ENCODE measurements at places on chromosomes 1 and 21. TPM values are rescaled to one million over a fixed set of nuclear protein-coding genes. Genes with fewer than 3 reads are reported as not detected.

PRR9 gene
- 127 TPM for total RNA-seq

GBP7 gene
- total RNA-seq = not detected

NDUFS2 gene
- 112 TPM for total RNA-seq

PLA2G2A gene
- total RNA-seq = 38.3 TPM

TIE1 gene
- total RNA-seq = 12.2 TPM

FASLG gene
- total RNA-seq = not detected

ASB17 gene
- not detected for total RNA-seq

SPRR1A gene
- not detected for total RNA-seq

PRAMEF14 gene
- total RNA-seq = not detected

ZNHIT6 gene
- total RNA-seq = 12.7 TPM

DNA sequence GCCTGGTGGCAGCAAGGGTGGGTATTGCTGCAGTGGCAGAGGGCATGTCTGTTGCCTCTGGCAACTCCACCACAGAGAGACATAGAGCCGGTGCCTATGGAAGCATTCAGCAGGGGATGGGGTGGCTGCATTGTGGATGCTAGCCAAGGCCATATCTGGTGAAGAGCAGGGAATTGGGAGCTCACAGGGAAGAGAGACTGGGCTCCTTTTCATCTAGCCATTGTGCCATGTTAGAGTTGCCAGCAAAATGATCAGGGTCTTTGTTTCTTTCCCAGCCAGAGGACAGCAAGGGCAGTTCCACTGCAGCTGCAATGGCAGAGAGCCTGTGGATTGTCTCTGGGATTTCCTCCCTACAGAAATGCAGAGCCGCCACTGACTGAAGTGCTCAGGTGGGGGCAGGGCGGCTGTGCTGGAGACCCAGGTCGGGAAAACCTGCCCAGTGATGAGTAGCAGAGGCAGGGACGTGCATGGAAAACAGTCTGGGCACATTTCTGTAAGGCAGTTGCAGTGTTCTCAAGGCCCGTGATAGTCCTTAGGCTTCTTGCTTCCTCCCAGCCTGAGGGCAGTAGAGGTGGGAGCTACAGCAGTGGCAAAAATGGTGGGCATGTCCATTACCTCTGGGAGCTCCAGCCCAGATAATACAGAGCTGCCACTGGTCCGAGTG is 40.2 kb upstream of the CYP4X1 start:
- no peak overlapping the region for H3K27ac ChIP-seq
- no peak for DNase-seq
- no peak overlapping the region for H3K4me3 ChIP-seq
- H3K4me1 ChIP-seq = no peaks in the 10 kb centered on the region
- no peaks in the 10 kb centered on the region for H3K36me3 ChIP-seq

DNA sequence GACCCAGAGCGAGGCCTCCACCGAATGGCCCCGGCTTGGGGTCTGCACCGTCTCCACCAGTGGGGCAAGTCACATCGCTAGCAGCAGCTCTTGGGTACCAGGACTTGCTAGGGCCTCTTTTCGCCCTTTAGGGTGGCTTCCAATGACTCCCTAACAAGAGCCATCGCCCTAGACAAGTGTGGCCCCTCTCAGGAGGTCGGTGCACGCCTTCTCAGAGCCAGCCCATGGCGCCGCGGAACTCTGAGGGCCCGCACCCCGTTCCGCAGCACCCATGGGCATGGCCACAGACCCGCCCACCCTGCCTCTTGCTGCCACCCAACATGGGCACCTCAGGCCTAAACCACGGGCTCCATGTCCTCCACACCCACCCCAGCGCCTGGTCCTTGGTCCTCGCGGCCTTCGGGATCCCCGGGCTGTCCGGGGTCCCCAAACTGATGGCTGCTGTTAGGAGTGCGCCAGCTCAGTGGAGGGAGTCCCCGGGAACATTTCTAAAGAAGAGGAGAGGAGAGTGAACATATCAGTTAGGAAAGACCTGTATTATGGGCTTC is 3.2 kb upstream of the CACNA1S start:
- H3K27me3 ChIP-seq = peaks cover 9% of the 10 kb centered on the region
- H3K27ac ChIP-seq = no peak overlapping the region
- peak overlapping the region; percentile 66 for H3K4me3 ChIP-seq
- H3K4me1 ChIP-seq = peaks cover 14% of the 10 kb centered on the region

GRCh38 chr1:179529482-179530195 is 46.1 kb downstream of the NPHS2 start:
- DNase-seq = no peak
- no peak overlapping the region for H3K27ac ChIP-seq
- H3K4me1 ChIP-seq = no peaks in the 10 kb centered on the region
- H3K4me3 ChIP-seq = no peak overlapping the region

- H3K4me3 ChIP-seq = no peak overlapping the region
- H3K4me1 ChIP-seq = peaks cover 55% of the 10 kb centered on the region
- H3K27me3 ChIP-seq = no peaks in the 10 kb centered on the region
- H3K27ac ChIP-seq = peak overlapping the region; percentile 24
These were observed 394.3 kb downstream of the NTNG1 start for GRCh38 chr1:107535091-107535490.

DNA sequence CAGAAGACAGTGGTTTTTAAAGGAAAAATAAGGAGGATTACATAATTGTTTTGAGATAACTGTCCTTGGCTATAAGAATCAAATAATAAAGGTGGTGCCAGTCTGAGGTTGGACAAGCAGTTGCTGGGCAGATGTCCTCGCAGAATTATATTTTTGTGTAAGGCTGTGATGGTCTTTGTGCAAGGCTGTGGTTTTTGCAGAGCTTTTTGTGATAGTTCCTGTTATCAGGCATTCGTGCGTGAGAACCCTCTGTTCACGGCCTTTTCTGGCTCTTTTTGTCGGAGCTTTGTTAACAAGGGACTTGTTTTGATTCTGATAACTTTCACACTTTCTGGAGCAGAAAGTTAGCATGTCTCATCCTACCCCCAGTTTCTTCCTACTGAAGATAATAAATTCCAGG is 33.4 kb downstream of the SH3BP5L start:
- H3K27ac ChIP-seq = no peak overlapping the region
- peaks cover 5% of the 10 kb centered on the region for H3K4me1 ChIP-seq
- no peak for DNase-seq
- H3K36me3 ChIP-seq = no peaks in the 10 kb centered on the region
- no peaks in the 10 kb centered on the region for H3K27me3 ChIP-seq
- H3K4me3 ChIP-seq = no peak overlapping the region

GRCh38 chr21:27265949-27266348 is 299.1 kb upstream of the ADAMTS5 start:
- no peaks in the 10 kb centered on the region for H3K27me3 ChIP-seq
- H3K36me3 ChIP-seq = no peaks in the 10 kb centered on the region
- H3K4me3 ChIP-seq = no peak overlapping the region
- no peak for DNase-seq

- H3K27me3 ChIP-seq = peaks cover 63% of the 10 kb centered on the region
- no peak for DNase-seq
- H3K4me3 ChIP-seq = no peak overlapping the region
These were observed 1.7 kb upstream of the GFI1 start for GRCh38 chr1:92488416-92488815.

DNA sequence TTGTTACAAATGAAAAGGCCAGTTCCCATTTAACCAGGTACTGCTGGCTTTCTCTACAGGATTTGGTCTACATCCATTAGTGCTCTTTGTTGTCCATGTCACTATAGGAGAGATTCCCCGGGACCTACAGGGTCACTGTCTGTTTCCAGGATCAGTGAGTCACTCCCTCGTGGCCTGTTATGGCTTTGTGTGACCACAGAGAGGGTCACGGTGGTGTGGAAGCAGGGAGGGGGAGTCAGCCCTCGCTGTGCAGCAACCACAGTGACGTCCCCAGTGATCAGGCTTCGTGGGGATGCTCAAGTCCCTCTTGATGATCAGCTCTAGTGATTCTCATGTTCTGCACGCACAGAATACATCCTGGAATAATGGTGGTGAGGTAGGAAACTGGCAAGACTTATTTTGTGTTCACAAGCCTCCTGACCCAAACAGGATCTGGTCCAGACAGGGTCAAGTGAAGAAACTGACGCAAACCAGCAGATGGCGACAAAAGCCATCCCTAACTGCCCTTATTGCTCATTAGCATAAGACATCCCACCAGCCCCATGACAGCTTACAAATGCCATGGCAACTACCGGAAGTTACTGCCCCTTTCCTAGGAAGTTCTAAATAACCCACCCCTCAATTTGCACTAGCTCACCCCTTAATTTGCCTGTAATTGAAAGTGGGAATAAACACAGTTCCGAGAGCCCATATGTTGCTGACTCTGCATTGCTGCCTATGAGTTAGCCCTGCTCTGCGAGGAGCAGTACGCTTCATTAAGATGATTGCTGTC is 98.5 kb downstream of the DISC1 start:
- no peak overlapping the region for H3K27ac ChIP-seq
- H3K4me1 ChIP-seq = no peaks in the 10 kb centered on the region
- H3K4me3 ChIP-seq = no peak overlapping the region
- no peak for DNase-seq
- H3K27me3 ChIP-seq = no peaks in the 10 kb centered on the region
- no peaks in the 10 kb centered on the region for H3K36me3 ChIP-seq

DNA sequence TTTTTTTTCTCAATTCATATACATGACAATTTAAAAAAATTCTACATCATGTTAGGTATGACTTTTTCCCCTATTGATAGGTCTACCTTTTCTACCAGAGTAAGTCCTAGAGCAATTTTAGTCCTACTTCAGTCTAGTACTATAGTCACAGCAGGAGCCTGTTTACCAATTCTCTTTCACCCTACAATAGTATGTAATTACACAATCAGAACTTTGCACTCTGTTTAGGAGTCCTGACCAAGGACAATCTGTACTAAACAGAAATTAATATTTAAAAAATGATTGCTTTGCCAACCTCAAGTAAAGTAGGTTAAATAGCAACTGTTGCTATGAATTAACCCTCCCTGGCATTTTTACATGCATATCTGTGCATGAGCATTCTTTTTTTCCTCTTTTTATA is 810 bp upstream of the CYP4A11 start:
- no peak for DNase-seq
- H3K27ac ChIP-seq = no peak overlapping the region
- no peak overlapping the region for H3K4me3 ChIP-seq
- H3K27me3 ChIP-seq = no peaks in the 10 kb centered on the region
- H3K4me1 ChIP-seq = peaks cover 9% of the 10 kb centered on the region
- no peaks in the 10 kb centered on the region for H3K36me3 ChIP-seq

DNA sequence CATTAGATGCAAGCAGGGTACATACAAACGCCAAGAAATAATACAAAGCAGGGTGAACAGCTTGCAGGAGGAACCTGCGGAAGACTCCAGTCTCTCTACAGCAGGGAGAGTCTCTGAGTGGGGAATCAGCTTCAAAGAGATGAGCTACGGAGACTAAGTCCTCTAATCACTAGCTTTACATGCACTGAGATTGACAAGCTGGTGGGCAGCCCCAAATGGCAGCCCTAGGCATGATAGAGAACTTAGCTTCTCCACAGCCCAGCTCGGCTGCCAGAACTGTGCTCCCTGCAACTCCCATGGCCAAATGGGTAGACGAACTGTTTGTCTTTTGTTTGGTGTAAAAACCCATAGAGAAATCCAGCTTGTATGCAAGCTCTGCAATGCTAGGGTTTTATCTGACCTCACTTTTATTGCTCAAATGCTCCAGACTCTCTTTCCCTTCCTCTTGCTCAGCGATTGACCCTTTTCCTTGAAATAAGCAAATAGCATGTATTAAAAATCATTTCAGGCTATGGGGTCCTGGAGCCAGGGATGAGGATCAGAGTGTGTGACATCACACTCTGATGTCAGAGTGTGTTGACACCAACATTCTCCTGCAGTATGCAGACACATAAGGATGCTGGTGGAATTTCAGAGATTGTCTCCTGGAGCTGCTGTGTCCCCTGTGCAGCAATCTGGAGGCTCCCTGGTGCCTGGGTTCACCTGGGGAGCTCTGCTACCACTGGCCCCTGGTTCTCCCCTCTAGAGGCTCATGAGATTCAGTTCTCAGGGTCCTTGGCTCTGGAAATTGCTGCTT is 238.5 kb downstream of the TTLL7 start:
- H3K4me1 ChIP-seq = no peaks in the 10 kb centered on the region
- no peaks in the 10 kb centered on the region for H3K36me3 ChIP-seq
- H3K27me3 ChIP-seq = no peaks in the 10 kb centered on the region
- no peak for DNase-seq

DNA sequence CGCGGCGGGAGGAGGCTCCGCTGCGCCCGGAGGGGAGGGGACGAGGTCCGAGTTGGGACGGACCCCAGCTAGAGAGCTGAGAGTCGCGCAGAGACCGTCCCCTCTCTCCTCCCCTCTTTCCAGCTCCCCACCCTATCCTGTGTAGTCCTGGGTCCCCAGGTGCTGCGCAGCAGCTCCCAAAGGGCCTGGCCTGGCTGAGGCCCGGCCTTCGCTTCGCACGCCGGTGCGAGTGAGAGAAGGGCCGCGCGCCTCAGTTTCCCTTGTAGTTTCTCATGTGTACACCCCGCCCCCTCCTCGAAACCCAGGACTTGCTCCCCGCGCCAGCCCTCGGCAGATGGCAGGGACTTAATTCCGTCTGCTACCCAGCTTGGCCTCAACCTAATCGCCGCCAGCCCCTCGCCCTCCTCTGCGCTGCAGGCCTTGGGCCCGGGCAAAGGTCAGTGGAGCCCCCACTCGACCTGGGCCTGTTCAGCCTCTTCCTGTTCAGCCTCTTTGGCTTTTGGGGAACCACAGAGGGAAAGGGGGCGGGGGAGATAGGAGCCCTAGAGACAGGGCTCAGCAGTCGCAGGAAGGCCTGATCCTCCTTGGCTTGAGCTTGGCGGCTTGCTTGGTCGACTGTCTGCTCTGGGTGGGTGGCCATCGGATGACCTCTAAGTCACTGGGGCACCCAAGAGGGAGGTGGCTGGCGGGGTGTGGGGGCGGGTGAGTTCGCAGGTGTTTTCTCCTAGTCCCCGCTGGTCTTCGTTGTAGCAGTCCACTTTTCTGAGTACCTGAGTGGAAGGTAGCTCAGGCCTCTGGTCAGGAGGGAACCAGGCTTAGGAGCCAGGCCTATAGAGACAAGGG is 1.0 kb downstream of the ZNF687 start:
- H3K36me3 ChIP-seq = peaks cover 33% of the 10 kb centered on the region
- H3K4me3 ChIP-seq = peak overlapping the region; percentile 94
- no peaks in the 10 kb centered on the region for H3K27me3 ChIP-seq
- no peak for DNase-seq
- H3K27ac ChIP-seq = peak overlapping the region; percentile 99

DNA sequence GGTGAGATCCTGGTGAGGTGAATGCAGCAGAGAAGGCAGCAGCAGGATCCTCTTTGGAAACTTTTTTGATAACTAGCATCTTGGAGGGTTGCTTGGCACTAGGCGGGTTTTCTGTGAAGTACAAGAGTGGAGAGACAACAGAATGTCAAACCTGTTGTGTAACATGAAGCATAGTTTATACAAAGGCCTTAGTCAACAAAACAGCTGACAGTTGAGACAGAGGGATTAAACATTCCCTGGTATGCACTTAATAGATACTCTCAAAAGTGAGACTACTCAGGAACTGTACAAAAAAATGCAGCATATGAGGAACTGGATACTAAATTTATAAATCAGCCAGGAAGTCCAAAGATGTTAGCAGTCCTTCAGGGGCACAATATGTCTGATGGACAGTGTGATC is 16.4 kb upstream of the CCDC17 start:
- no peak for DNase-seq
- no peak overlapping the region for H3K4me3 ChIP-seq
- peaks cover 72% of the 10 kb centered on the region for H3K36me3 ChIP-seq
- no peak overlapping the region for H3K27ac ChIP-seq

- H3K27ac ChIP-seq = no peak overlapping the region
- no peaks in the 10 kb centered on the region for H3K36me3 ChIP-seq
- peaks cover 11% of the 10 kb centered on the region for H3K4me1 ChIP-seq
- H3K4me3 ChIP-seq = no peak overlapping the region
- no peaks in the 10 kb centered on the region for H3K27me3 ChIP-seq
- no peak for DNase-seq
These were observed 507.1 kb downstream of the SMYD3 start for GRCh38 chr1:245999697-246000637.
